B cell (primary cell): ENCODE measurements at places on chromosomes 1 and 21. TPM values are rescaled to one million over a fixed set of nuclear protein-coding genes. Genes with fewer than 3 reads are reported as not detected.

The KRTAP13-2 gene
- total RNA-seq = not detected in 2 replicates

The HSD3B2 gene
- not detected in 2 replicates for total RNA-seq

The ST6GALNAC5 gene
- not detected in 2 replicates for total RNA-seq

The HCRTR1 gene
- total RNA-seq = 0.22 TPM in 2 replicates

The BARHL2 gene
- not detected in 2 replicates for total RNA-seq

The AIRE gene
- 0.24 TPM in 1 of 2 replicates, not detected in the other for total RNA-seq

The CA6 gene
- not detected in 2 replicates for total RNA-seq

The TNFRSF8 gene
- total RNA-seq = 0.34 and 0.57 TPM in 2 replicates
